NCI-H1092 treated with DMSO at 0.1 percent for 48 hours (cell line): ENCODE measurements at places on chromosomes 2 and 18.

- DNase-seq: no peak
Observed at GRCh38 chr2:26175466-26176278, 2.8 kb downstream of the GAREM2 start.

- DNase-seq: no peak
Observed at GRCh38 chr18:48607056-48607984, 68.5 kb downstream of the CTIF start.

GRCh38 chr2:108829578-108830310 is 43.2 kb downstream of the CCDC138 start:
- no peak for DNase-seq

GRCh38 chr18:70634576-70635147 is 345.8 kb downstream of the SOCS6 start:
- no peak for DNase-seq

- DNase-seq: no peak
Observed at GRCh38 chr2:169977530-169977929, 150.3 kb downstream of the UBR3 start.

- DNase-seq: no peak
Observed at GRCh38 chr18:54775686-54776085, 52.6 kb upstream of the RAB27B start.

DNA sequence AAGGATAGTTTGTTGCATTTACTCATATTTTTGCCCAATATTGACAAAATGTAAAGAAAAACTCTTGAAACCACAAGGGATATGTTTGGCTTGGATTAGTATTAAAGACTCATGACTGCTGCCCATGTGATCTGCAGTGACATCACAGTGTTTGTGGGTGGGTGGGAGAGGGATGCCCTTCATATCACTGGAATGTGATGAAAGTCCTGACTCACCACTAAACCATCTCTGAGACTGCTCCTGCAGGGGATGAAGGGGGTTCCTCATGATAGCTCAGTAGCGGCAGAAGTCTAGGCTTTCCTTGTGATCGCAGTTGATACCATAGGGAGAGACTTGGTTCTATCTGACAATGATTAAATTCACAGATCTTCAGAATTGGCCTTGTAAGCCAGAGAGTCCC is 451.2 kb downstream of the CNTNAP5 start:
- no peak for DNase-seq

GRCh38 chr2:68404164-68404563 is 39.1 kb downstream of the PLEK start:
- DNase-seq: no peak

GRCh38 chr2:214322662-214323061 is 88.2 kb upstream of the VWC2L start:
- no peak for DNase-seq

- DNase-seq: no peak
Observed at GRCh38 chr2:241935774-241936173, 66.2 kb downstream of the RTP5 start.

DNA sequence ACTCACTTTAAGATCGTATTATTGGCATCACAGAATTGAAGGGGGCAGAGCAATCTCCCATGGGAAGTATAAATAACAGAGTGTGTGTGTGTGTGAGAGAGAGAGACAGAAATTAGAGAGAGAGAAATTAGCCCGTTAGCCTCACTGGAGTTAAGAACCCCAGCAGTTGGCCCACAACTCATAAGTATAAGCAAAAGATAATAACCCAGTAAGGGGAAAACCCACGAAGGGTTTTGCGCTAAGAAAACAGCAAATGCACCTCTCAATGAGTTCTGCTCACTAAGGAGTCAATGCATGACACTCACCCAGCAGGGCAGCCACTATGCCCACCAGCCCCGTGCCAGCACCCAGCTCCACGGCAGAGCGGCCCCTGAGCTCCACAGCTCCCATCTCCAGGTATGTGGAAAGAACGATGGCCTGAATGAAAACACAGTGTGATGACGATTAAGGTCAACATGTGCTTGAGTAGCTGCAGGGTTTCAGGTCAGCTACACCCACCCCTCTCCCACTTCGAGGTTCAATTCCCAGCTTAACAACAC is 3.6 kb downstream of the METTL21A start:
- DNase-seq: no peak

GRCh38 chr18:79516441-79516931 is 120.8 kb downstream of the NFATC1 start:
- no peak for DNase-seq

- no peak for DNase-seq
Observed at GRCh38 chr2:79564065-79564464, 51.2 kb downstream of the CTNNA2 start.

DNA sequence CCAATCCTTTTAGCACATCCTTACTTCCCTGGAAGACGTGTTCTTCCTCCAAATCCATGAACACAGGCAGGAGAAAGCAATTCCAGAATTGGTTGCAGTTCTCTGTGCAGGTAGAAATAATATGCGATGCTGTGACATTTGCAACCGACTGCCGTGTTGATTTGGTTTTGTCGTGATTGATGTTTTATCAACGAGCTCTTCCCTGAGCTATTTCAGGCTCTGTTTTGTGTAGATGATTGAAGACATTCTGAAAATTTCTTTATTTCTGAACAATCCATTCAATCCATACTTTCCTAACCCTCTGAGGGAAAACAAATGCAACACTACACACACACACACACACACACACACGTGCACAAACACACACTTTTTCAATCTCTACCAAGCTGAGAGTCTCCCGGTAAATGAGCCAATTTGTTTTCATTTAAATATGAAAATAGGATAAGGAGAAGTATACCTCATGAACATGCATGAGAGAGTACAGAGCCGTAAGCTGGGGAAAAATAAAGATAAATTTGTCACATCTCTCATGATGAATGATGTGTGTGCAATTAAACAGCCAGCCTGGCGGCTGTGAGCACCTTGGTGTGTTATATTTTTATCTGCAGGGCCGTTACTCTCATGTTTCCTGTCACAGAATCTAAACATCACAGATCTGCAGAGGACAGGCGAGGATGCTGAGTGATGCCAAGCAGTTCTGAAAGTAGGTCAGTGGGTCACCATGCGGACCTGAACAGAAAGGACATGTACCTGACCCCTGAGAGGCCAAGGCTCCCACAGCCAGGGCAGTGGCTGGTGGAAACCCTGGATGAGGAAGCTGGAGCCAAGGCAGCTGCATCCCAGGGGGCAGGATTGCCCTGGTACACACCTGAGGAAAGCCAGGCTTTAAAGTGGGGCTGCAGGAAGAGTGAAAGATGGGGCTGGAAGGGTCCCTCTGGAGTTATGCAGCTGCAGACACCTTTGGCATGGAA is 64.8 kb downstream of the PDCL3 start:
- DNase-seq: no peak
